Fibroblast of skin of abdomen (primary cell): ENCODE measurements at places on chromosomes 1 and 21.

GRCh38 chr1:68442822-68443556, 6.8 kb downstream of the RPE65 start:
- peak; percentile 65 for DNase-seq

GRCh38 chr1:28416509-28417194, 47.1 kb downstream of the PHACTR4 start:
- peak; percentile 26 for DNase-seq

GRCh38 chr1:25050165-25050564, 120.1 kb upstream of the RUNX3 start:
- DNase-seq = no peak

- peak; percentile 41 for DNase-seq
These were observed 26.0 kb downstream of the MACF1 start for GRCh38 chr1:39230261-39231190.

- peak; percentile 20 for DNase-seq
These were observed 143.3 kb downstream of the SIPA1L2 start for GRCh38 chr1:232486454-232487207.

DNA sequence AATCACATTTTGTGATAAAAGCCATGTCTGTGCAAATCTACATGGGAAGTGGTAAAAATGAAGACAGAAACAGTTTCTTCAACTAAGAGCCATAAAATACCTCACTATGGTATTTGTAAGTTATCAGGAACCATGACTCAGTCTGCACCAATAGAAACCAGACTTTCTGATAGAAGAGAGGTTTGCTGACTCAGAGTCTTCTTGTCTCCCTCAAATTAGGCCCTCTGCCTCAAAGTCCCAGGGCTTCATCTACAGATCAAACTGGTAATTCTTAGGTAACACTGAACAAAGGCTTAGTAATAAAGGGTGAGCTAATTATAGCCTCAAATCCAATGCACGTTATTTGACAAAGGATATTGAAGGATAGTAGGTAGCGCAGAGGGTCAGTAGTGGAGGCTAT, 30.9 kb upstream of the SSX2IP start:
- peak; percentile 87 for DNase-seq

- peak; percentile 36 for DNase-seq
These were observed 1.2 kb downstream of the HMGCS2 start for GRCh38 chr1:119767486-119767885.

- DNase-seq = peak; percentile 48
These were observed 22.2 kb downstream of the RUNX1 start for GRCh38 chr21:35026617-35027562.

DNA sequence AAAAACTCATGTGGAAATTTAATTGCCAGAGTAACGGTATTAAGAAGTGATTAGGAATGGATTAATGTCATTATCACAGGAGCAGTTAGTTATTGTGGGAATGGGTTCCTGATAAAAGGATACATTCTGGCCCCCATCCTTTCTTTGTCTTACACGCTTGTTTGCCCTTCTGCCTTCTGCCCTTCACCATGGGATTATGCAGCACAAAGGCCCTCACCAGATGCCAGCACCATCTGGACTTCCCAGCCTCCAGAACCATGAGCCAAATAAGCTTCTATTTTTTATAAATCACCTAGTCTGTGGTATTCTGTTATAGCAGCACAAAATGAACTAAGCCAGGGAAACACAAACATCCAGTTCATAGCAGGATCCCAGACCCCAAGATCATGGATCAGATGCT, 33.9 kb upstream of the POU2F1 start:
- DNase-seq = no peak

- peak; percentile 82 for DNase-seq
These were observed 38.2 kb upstream of the H6PD start for GRCh38 chr1:9196129-9197040.

- peak; percentile 51 for DNase-seq
These were observed 739.6 kb upstream of the CXADR start for GRCh38 chr21:16773206-16773605.

DNA sequence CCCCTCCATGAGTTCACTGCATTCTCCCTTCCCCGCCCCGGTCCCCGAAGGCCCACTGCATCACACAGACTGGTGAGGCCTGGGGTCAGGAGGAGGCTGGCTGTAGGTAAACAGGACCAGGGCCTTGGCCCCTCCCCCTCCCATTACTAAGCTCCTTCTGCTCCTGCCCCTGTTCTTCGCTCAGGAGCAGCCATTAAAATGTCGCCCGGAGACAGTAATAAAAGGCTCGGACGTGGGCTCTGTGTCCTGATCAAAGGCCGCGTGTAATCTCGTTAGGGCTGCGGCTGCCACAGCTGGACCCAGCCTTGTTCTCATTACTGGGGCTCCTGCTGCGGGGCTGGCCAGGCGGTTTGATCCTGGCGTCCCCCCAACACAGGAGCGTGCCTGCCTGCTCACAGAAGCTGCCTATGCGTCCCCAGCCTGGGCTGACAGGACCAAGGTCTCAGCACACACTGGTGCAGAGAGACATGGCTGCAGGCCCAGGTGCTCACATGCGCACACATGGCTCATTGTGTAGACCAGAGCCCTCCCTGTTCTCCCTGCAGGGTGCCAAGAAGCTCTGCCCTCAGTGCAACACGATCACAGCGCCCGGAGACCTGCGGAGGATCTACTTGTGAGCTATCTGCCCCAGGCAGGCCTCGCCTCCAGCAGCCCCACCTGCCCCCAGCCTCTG, 24.0 kb downstream of the TMEM53 start:
- DNase-seq = no peak

- DNase-seq = peak; percentile 55
These were observed 83.0 kb upstream of the IVNS1ABP start for GRCh38 chr1:185400052-185400451.

DNA sequence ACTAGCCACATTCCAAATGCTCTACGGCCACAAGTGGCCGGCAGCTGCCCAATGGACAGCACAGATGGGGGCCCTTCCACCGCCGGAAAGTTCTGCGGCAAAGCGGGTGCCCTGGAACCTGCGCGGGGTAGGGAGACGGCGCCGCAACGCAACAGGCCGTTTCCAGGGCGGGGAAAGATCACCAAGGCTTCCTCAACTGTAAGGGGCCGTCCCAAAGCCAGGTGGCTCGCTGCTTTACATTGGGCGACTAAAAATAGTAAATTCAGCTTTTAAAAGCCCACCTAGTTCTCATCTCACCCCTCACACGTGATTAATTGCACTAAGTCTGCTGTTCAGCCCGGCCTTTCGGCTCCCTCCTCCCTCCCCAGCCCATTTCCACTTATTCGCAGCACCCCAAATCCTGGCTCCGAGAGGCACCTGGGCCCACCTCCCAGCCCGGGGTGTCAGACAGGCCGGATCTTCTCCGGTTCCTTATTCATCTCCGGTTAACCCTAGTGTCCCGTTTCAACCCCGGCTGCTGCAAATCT, 643 bp downstream of the CFAP298 start:
- no peak for DNase-seq

DNA sequence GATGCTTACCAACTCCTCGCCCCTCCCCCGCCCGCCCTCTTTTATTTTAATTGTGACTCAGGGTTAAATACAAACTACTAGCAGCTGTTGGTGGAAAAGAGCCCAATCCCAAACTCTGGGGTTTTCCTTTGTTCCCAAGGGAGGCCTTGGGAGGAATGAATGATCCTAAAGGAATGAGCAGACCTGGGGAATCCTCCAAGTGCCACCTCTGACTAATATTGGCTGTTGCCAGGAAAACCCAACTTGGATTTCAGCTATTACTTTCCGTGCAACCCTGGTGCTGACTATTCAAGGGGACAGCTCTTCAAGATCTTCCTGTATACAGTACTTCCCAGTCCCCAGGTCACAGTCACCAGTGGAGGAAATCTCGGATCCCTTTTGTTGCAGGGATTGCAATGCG, 1.3 kb upstream of the S100A10 start:
- DNase-seq = peak; percentile 99
